ENCODE measurements at places on chromosomes 6 and 20. TPM values are rescaled to one million over a fixed set of nuclear protein-coding genes. Genes with fewer than 3 reads are reported as not detected.

The IP6K3 gene
- total RNA-seq, result 9.0 TPM

DNA sequence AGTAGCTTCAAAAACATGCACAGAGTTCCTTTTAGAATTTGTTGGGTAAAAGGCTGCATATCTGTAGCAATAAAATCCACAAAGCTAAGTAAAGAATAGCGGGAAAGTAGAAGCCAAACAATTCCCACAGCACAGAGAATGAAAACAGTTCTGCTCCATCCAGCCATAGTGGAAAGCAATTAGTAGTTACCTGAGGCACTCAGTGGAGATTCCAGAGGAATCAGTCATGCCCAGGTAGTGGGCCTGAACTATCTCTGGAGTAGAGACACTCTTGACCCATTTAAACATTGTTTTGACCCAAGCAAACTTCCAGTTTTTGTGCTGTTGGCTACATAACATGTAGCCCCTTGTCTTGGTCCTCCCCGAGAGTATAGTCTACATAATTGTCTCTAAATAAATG, 559.5 kb upstream of the PTCHD4 start:
- no peak overlapping the region for H3K4me3 ChIP-seq
- peaks cover 2% of the 10 kb centered on the region for H3K27me3 ChIP-seq
- no peak for DNase-seq
- H3K36me3 ChIP-seq, result no peaks in the 10 kb centered on the region
- peaks cover 2% of the 10 kb centered on the region for H3K4me1 ChIP-seq
- no peak overlapping the region for H3K27ac ChIP-seq

DNA sequence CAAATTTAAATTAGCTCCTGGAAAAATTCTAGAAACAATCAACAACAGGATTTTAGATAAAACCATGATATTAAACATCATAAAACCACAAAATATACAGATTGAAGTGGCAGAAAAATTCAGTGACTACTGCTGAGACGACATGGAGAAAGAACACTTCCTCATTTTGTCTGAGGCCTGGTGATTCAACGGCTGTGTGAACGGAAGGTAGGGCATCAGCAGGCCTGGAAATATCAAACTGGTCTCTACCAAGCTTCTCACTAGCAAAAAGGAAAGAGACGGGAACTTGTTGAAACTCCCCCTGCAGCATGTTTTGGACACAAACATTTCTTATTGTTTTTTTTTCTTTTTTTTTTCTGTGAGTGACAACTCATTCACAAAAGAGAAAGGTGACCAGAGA, 58.0 kb upstream of the AHI1 start:
- no peak overlapping the region for H3K27ac ChIP-seq
- DNase-seq, result no peak
- no peaks in the 10 kb centered on the region for H3K36me3 ChIP-seq
- H3K4me3 ChIP-seq, result no peak overlapping the region
- H3K27me3 ChIP-seq, result peaks cover 20% of the 10 kb centered on the region
- no peaks in the 10 kb centered on the region for H3K4me1 ChIP-seq

- no peak for DNase-seq
- H3K36me3 ChIP-seq, result no peaks in the 10 kb centered on the region
- no peaks in the 10 kb centered on the region for H3K4me1 ChIP-seq
- H3K27ac ChIP-seq, result no peak overlapping the region
Measured at GRCh38 chr6:152572338-152573088, 64.6 kb downstream of the SYNE1 start.

- H3K27ac ChIP-seq, result no peak overlapping the region
- no peak overlapping the region for H3K4me3 ChIP-seq
- H3K4me1 ChIP-seq, result no peaks in the 10 kb centered on the region
- no peak for DNase-seq
Measured at GRCh38 chr6:20061952-20062351, 150.3 kb downstream of the MBOAT1 start.

- no peaks in the 10 kb centered on the region for H3K4me1 ChIP-seq
- H3K4me3 ChIP-seq, result no peak overlapping the region
- H3K27me3 ChIP-seq, result no peaks in the 10 kb centered on the region
- no peak for DNase-seq
- H3K27ac ChIP-seq, result no peak overlapping the region
Measured at GRCh38 chr6:135346747-135347146, 150.8 kb downstream of the AHI1 start.

- peaks cover 1% of the 10 kb centered on the region for H3K36me3 ChIP-seq
- H3K27ac ChIP-seq, result peak overlapping the region; percentile 57
- no peaks in the 10 kb centered on the region for H3K27me3 ChIP-seq
- H3K4me1 ChIP-seq, result peaks cover 17% of the 10 kb centered on the region
- DNase-seq, result no peak
Measured at GRCh38 chr20:21182832-21183563, 57.1 kb downstream of the KIZ start.
